ENCODE measurements at places on chromosomes 5 and 9. TPM values are rescaled to one million over a fixed set of nuclear protein-coding genes. Genes with fewer than 3 reads are reported as not detected.

- H3K27me3 ChIP-seq: no peaks in the 10 kb centered on the region
- no peak overlapping the region for H3K4me3 ChIP-seq
- H3K36me3 ChIP-seq: no peaks in the 10 kb centered on the region
- H3K4me1 ChIP-seq: no peaks in the 10 kb centered on the region
- peak; percentile 75 for DNase-seq
- no peak overlapping the region for H3K27ac ChIP-seq
These were observed 58.6 kb downstream of the PCDHGC5 start for GRCh38 chr5:141547488-141547887.

DNA sequence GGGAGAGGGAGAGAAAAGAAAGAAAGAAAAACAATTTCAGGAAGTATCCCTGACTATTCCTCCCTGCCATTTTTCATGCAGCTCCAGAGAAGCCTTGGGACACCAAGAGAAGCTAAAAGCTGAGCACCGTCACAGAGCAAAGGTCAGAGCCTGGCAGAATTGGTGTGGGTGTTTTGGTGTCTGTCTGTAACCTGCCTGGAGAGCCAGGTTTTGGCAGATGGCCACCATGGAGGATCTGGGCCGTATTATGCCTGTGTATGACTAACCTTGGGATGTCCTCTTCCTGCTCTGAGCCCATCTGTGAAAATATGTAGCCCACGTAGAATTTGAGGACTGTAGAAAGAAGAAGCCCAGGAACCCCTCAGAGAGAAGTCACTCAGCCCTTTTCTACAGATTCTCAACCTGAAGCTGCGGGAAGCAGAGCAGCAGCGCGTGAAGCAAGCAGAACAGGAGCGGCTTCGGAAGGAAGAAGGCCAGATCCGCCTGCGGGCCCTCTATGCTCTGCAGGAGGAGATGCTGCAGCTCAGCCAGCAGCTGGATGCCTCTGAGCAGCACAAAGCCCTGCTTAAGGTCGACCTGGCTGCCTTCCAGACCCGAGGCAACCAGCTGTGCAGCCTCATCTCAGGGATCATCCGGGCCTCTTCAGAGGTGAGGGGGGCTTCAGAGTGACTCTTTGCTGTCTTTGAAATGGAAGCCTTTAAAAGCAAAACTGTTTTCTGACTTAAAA, 18.8 kb downstream of the GLE1 start:
- H3K27me3 ChIP-seq: no peaks in the 10 kb centered on the region
- H3K4me1 ChIP-seq: no peaks in the 10 kb centered on the region

DNA sequence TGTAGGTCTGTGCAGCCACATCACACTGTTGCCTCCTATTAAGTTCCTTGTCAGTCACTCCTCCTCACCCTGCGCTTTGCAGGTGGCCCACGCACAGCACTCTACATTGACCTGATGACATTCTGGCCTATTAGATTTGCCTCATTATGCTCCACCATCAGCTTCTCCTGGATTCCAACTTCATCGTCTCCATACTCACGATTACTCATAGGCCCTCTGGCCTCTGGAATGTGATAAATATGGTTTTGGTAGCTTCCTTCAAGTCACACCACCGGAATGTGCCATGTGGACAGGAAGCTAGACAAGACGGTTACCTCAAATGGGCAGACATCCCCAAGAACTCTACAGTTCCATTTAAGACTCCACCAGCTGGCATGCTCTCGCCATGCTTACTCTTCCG, 158.0 kb upstream of the LHFPL2 start:
- H3K36me3 ChIP-seq: no peaks in the 10 kb centered on the region
- peak; percentile 56 for DNase-seq
- H3K27ac ChIP-seq: peak overlapping the region; percentile 44
- peaks cover 11% of the 10 kb centered on the region for H3K4me1 ChIP-seq

Gene CDH18
- total RNA-seq: not detected

DNA sequence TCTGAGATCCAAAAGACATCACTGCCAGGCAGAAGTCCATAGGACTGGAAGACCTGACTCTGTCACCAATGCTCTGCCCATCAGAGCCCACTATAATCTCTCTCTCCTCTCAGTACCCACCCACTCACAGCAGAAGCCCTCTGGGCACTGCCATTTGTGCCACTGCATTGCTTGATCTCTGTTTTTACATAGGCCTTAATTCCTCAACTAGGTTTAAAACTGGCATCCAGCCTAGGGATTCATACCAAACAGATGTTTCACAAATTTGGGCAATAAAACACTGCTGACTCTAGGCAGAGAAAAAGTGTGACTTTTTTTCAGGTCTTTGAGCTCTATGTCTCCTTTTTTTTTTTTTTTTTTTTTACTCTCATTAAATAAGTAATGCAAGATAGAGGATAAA, 91.1 kb upstream of the RANBP3L start:
- H3K36me3 ChIP-seq: no peaks in the 10 kb centered on the region
- no peak overlapping the region for H3K4me3 ChIP-seq
- no peak overlapping the region for H3K27ac ChIP-seq

DNA sequence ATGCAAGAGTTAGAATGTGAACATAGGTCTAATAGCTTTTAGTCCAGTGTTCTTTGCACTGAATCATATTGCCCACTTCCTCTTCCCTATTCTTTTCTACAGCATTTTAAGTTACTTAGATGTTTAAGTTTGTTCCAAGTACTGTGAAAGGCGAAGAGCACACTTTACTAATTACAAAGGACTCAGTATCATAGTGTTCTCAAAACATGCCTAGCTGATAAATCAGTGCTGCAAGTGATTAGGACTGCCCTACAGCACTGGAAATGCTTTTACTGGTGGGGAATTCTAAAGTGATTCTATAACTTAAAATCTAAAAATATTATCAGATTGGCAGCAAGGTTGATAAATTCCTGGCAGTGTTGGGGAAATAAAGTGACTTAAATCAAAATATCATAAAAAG, 177.9 kb upstream of the KCNN2 start:
- no peaks in the 10 kb centered on the region for H3K36me3 ChIP-seq
- H3K4me1 ChIP-seq: no peaks in the 10 kb centered on the region
- peak; percentile 36 for DNase-seq
- no peak overlapping the region for H3K27ac ChIP-seq

DNA sequence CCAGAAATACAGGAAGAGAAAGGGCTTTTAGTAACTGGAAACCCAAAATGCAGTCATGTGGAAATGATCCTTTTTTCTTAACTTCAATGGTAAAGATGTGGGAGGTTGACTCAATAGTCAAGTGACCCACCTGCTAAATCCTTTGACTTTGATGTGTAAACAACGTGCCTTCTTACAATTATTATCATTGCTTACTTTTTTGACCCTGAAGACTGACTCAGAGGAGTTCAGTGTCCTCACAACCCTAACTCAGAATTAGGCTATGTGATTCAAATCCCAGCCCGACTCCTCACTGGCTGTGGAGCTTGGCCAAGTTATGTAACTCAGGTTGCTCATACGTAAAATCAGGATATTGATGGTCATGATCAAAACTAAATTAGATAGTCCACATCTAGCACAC, 27.9 kb downstream of the ANXA1 start:
- H3K27ac ChIP-seq: no peak overlapping the region
- DNase-seq: peak; percentile 80
- no peaks in the 10 kb centered on the region for H3K36me3 ChIP-seq

DNA sequence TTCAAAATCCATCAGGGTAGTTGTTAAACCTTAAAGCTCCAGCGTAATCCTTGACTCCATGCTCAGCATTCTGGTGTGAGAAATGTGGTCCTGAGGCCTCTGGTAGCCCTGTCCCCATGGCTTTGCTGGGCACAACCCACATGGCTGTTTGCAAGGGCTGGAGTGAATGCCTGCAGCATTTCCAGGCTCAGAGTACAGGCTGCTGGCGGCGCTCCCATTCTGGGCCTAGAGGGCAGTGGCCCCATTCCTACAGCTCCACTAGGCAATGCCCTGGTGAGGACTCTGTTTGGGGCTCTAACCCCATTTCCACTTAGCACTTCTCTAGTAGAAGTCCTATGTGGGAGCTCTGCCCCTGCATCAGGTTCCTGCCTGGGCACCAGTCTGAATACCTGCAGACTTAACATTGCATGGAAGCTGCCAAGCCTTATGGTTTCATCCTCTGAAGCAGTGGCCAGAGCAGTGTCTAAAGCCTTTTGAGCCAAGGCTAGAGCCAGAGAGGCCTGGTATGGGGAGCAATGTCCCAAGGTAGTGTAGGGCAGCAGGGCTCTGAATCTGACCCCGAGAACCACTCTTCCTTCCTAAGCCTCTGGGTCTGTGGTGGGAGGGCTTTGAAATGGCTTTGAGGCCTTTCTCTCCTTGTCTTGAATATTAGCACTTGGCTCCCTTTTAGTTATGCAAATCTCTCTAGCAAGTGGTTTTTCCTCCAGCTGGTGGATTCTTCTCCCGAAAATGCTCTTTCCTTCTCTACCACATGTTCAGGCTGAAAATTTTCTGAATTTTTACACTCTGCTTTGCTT, 5.8 kb upstream of the ALDH1A1 start:
- no peak for DNase-seq
- no peaks in the 10 kb centered on the region for H3K4me1 ChIP-seq
- no peaks in the 10 kb centered on the region for H3K36me3 ChIP-seq
- no peaks in the 10 kb centered on the region for H3K27me3 ChIP-seq

Gene SAPCD2
- total RNA-seq: 0.26 TPM

DNA sequence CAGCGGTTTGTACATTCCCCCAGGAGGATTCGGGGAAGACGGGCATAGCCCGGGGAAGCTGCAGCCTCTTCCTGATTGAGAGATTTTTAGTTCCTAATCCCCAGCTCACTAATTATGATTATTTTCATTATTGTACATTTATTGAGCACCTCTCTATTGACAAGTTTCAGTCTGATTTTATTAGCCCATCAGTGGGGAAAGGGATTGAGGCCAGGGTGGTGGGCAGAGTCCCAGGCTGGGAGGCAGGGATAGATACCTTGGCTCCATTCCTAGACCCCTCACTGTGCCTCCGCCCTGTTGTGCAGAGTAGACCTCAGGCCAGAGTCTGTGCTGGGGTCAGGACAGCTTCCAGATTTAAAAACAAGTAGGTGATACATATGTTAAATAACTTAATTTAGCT, 27.2 kb downstream of the TCOF1 start:
- no peak for DNase-seq
- no peak overlapping the region for H3K4me3 ChIP-seq
- H3K27me3 ChIP-seq: no peaks in the 10 kb centered on the region
- no peaks in the 10 kb centered on the region for H3K4me1 ChIP-seq
- peaks cover 34% of the 10 kb centered on the region for H3K36me3 ChIP-seq

GRCh38 chr5:10666531-10667299, 94.3 kb downstream of the DAP start:
- no peaks in the 10 kb centered on the region for H3K4me1 ChIP-seq
- H3K4me3 ChIP-seq: no peak overlapping the region
- no peaks in the 10 kb centered on the region for H3K27me3 ChIP-seq

DNA sequence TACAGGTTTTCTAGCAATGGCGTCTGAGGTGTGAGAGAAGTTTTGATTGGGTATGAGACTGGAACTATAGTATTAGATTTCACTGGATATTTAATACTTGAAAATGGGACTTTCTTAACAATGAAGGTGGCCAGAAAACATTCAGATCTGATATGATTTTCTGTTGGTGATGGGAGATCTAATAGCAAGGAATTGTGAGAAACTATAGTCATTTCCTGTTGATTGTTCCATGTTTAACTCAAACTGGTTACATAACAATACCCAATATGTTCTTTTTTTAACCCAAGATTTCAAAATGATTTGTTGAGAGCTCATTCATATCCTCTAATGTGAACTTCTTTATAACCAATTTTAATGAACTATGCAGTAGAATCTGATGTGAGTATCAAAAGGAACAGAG, 793.2 kb upstream of the RGMB start:
- H3K36me3 ChIP-seq: no peaks in the 10 kb centered on the region
- H3K4me3 ChIP-seq: no peak overlapping the region
- no peaks in the 10 kb centered on the region for H3K27me3 ChIP-seq
- H3K27ac ChIP-seq: no peak overlapping the region

- no peak overlapping the region for H3K27ac ChIP-seq
- H3K4me3 ChIP-seq: no peak overlapping the region
- H3K4me1 ChIP-seq: no peaks in the 10 kb centered on the region
These were observed 116.7 kb downstream of the ADAMTS2 start for GRCh38 chr5:179228341-179229121.

- no peaks in the 10 kb centered on the region for H3K27me3 ChIP-seq
- no peak overlapping the region for H3K27ac ChIP-seq
- H3K4me3 ChIP-seq: no peak overlapping the region
- H3K4me1 ChIP-seq: no peaks in the 10 kb centered on the region
These were observed 21.7 kb downstream of the SLF1 start for GRCh38 chr5:94640176-94640575.

Measured in fibroblast of lung (primary cell).